ENCODE measurements at places on chromosomes 12 and 14.

DNA sequence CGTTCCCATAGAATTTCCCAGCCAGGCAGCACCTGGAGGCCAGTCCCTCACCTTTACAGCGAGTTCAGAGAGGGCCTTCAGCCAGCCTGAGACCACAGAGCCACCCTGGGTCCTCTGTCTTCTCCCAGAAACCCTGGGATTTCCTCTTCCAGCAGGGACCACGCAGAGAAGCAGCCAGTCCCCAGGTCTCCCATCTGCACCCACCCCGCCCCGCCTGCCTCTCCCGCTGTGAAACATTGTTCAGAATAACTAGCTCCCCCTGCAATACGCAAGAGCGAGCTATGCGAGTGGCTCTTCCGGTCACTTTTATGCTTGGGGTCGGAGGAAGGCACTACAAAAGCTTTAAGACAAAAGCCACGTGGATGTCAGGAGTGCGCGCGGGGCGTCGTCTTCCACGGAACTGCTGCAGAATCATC, 77.8 kb downstream of the SERPINA3 start:
- no peak for DNase-seq

DNA sequence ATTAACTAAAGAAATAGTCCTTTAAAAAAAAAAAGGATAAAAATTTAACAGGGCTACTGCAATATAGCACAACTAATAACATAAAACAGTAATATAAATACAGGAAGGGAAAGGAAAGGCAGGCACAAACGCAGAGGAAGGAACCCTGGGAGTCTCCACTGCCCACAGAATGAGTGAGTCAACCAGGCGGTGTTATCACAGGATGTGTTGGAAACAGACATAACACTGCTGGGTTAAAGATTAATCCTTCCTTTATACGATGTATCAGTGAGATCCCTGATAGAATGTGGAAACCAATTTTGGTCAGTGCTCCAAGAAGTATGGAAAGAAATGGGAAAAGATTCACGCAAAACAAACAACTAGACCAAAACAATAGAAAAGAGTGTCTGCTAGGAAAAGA, 47.9 kb downstream of the FGD6 start:
- DNase-seq = peak; percentile 45

DNA sequence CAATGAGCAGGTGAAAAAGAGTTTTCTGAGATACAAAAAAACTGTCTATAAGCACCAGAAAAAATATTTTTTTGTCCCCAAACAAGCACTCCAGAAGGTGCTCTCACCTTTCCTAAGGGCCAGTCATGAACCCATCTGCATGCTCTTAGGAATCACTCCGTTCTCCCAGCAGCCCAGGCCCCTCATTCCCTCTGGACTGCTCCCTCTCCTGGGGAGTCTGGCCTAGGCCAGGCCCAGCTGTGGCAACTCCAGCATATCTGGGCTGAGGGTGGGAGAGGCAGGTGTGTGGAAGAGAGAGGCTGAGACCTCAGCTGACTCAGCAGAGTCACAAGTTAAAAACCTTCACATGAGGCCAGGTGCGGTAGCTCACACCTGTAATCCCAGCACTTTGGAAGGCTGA, 54.6 kb downstream of the TRAFD1 start:
- DNase-seq = no peak

GRCh38 chr14:61872452-61872851, 110.2 kb downstream of the SNAPC1 start:
- DNase-seq = no peak

DNA sequence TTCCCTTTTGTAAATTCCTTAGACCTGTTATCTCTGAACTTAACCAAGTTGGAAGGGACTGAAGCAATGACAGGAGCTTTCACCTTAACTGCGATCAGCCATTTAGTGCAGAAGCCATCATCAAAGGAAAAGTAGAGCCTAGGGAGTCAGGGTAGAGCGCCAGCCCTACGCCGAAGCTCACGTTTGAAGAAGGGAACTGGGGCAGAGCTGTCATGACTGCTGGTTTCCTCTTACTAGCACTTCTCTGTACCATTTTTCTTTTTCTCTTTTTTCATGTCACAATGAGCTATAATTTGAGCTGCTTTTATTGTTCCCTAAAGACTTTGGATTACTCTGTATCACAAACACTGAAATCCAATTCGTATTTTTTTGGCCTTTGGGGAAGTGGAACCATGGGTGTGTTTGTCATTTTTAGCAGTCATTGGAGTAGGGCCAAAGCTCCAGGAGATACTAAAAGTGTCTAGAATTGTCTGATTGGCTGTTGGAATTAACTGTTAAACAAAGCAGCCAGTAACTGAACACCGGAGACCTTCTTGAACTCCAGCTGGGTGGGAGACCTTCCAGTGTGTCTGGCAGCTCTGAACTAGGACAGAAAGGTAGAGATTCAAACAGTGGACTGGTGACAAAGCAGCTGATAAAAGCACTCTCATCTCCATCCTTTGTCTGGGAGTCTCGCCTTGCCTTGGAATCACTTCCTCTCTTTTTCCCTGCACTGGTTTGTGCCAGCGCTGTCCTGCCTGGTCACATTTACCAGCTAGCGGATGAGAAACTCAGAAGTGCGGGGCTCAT, 9.1 kb downstream of the MTRFR start:
- no peak for DNase-seq

- DNase-seq = no peak
Measured at GRCh38 chr12:75704664-75705063, 193.3 kb upstream of the KRR1 start.

DNA sequence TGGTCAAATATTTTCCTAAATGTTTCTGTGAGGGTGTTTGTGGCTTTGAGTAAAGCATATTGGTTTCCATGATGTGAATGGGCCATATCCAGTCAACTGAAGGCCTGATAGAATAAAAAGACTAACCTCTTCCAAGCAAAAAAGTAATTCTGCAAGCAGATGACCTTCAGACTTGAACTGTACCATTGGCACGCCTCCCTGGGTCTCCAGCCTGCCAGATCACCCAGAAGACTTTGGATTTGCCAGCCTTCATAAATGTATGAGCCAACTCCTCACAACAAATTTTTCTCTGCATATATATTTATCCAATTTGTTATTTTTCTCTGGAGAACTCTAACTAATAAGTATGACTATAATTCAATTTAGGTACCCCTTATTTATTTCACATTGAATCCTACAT, 190.3 kb downstream of the KIF21A start:
- no peak for DNase-seq

- DNase-seq = no peak
Measured at GRCh38 chr12:79063258-79063657, 198.7 kb downstream of the SYT1 start.

GRCh38 chr12:34292736-34293625, 270.7 kb downstream of the ALG10 start:
- DNase-seq = no peak

DNA sequence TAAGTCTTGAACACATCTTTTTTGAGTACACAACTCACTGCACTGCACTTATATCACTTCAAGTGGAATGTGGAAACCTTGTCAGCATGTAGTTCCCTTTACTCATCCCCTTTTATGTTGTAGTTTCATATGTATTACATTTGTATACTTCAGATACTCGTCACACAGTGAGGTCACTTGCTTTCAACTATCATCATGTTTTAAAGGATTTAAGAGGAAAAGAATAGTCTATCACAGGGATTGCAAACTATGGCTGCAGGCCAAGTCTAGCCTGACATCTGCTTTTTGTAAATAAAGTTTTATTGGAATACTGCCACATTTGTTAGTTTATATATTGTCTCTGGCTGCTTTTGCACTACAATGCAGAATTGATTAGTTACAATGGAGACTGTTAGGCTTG, 24.3 kb downstream of the CNOT2 start:
- DNase-seq = no peak

GRCh38 chr14:74442757-74443156, 16.7 kb upstream of the SYNDIG1L start:
- no peak for DNase-seq

DNA sequence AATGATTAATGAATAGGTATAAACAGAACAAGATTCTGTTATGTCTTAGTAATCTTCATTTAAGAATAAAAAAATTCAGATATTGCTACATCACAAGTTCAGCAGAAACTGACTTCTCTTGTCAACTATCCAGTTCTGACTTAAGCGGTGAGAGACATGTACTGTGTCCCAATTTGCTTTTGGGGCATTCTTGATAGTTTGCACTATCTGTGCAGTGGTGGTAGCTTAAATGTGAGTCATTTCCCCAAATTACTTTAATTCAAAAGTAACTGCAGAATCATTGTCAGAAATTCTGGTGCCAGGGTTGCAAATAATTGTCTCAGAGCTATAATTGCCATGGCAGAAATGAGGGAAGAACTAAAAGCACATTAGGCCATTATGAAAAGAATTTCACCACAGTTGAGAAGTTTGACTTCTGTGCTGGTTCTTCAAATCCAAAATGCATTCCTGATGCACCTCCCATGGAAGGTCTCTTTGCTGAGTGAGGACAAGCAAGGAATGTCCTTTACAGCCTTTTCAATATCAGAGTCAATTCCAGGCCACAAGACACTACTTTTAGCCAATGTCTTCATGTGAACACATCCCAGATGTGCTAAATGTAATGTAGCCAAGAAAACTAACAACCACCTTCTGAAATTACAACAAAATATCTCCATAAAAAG, 304.7 kb downstream of the SSPN start:
- DNase-seq = no peak

GRCh38 chr14:23663711-23664110, 27.5 kb downstream of the DHRS2 start:
- no peak for DNase-seq

DNA sequence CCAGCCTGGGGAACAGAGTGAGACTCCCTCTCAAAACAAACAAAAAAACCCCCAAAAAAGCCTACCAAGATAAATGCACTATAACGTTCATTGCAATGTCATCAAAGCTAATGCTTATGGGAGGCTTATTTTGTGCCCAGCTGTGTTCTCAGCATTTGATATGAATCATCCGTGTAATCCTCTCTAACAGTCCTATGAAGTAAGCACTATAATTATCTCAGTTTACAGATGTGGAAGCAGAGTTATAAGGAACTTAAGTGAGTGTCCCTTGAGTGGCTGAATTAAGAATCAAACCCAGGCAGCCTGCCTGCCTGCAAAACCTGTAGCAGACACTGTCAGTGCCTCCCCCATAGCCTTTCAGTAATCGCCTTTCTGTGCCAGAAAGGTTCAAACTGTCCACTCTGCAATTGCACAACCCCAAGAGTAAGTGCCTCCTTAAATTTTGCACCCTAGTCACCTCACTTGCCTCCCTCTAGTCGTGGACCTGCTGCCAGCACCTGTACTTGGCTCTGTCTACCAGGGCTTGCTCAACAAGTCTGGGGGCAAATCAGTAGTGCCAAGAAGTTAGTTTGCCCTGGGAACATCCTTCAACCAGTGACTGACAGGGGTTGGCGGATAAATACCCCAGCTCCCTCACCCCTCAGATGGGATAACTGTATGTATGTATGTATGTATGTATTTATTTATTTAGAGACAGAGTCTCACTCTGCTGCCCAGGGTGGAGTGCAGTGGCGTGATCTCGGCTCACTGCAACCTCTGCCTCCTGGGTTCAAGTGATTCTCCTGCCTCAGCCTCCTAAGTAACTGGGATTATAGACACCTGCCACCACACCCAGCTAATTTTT, 23.8 kb upstream of the PPP1CC start:
- DNase-seq = no peak

GRCh38 chr14:81767266-81767995, 233.8 kb upstream of the SEL1L start:
- DNase-seq = no peak

DNA sequence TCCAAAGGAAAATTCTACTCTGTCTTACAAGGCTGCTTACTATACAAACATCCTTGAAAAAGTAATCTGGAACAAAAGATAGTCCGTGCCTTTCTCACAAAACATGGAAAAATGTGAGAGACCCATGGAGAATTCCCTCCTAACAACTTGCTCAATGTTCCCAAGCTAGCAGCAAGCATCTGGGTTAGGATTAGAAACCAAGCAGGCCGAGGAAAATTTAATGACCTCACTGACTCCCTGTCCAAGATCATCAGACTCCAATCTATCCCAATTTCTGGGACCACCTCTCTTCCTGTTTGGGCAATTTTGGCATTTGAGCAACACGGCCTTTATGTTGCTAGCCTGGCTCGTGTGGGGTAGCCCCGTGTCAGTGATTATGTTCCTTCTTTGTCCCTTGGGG, 18.1 kb upstream of the GSG1 start:
- no peak for DNase-seq

DNA sequence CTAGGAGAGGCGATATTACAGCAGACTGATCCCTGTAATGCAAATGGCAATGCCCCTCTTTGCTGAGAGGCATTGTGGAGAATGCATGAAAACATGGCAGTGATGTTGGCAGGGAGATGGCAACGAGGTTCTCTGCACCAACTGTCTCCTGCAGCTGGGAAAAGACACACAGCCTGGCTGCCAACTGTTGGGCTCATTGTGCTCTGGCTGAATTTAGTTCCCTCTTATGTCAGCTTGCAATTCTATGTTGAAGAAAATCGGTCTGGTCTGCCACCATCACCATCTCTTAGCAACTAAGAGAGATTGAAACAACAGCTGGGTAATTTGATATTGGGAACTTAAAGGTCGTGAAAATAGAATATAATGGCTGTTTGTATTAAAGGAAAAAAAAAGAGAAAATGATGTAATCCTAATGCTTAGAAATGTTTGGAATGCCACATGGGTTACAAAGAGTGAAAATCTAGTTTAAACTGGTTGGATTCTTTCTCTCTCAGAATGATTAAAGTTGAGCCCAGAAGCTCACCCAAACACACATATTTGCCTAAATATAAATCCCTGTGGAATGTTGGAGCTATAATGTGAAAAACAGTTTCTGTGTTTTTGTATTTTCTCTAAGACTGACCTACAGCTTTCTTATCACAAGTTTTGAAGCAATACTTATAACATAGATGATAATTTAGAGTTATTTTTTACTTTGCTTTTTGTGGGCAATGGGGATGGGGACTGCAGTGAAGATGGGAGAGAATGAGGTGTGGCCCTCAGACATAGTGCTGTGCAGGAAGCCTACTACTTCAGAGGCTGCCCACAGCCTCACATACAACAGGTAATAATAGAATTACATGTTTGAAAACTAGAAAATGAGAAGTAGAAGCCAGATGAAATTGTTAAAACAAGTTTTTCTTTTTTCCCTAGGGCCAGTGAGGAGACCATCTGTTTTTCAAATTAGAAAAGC, 143.7 kb downstream of the AKAP6 start:
- DNase-seq = no peak

- DNase-seq = no peak
Measured at GRCh38 chr12:95117178-95117599, 43.8 kb upstream of the NR2C1 start.

GRCh38 chr12:2273288-2273687, 220.5 kb downstream of the CACNA1C start:
- no peak for DNase-seq

Data from H54 (cell line).